Activated T-cell treated with anti-CD3 and anti-CD28 coated beads for 24 hours (primary cell): ENCODE measurements at places on chromosomes 1 and 21.

DNA sequence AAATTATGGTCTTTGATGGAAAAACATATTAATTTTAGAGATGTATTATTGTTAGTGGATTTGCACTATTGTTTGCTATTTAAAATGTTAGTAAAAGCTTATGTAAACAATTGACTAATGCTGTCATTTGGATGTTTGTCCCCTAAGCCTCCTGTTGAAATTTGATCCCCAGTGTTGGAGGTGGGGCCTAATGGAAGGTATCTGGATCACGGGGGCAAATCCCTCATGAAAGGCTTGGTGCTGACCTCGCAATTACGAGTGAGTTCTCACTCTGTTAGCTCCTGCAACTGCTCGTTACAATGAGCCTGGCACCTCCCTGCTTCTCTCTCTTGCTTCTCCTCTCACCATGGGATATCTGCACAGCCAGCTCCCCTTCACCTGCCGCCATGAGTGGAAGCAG lies 14.3 kb downstream of the TMEM35B start:
- no peak for DNase-seq

GRCh38 chr21:43930074-43930847 lies 65.2 kb downstream of the AGPAT3 start:
- DNase-seq: no peak

DNA sequence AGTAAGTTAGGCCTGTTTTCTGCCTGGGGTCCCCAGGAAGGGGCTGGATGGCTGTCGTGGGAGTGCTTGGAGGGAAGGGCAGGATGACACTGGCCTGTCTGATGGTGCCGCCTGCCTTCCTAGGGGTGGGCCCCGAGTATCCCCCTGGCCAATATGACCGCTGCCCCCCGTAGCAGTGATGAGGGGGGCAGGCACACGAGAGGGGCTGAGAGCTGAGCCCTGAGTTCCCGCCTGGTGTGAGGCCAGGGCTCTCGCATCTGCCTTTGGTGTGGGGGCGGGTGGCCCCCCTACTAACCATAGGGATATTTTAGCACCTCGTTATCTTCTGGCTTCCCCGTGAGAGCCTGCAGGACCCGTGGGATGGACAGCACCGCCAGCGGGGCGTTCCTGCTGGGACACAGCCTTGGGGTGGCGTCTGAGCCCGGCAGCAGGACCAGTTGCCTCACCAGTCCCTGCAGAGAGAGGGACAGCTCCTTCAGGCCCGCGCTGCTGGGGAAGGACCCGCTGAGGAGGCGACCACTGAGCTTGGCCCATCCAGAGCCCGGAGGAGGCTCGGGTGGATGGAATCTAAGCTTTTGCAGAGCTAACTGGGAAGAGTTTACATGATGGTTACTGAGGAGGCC lies 10.4 kb downstream of the KRTAP10-1 start:
- no peak for DNase-seq

GRCh38 chr21:41678016-41678923 lies 88.6 kb downstream of the RIPK4 start:
- no peak for DNase-seq

DNA sequence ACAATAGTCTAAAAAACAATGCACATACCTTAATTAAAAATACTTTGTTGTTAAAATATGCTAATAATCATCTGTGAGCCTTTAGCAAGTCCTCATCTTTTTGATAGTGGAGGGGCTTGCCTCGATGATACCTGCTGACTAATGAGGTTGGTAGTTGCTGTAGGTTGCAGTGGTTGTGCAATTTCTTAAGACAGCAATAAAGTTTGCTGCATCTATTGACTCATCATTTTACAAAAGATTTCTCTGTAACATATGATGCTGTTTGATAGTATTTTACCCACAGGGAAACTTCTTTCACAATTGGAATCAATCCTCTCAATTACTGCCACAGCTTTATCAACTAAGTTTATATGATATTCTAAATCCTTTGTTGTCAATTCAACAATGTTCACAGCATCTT lies 7.6 kb downstream of the C1orf87 start:
- no peak for DNase-seq

DNA sequence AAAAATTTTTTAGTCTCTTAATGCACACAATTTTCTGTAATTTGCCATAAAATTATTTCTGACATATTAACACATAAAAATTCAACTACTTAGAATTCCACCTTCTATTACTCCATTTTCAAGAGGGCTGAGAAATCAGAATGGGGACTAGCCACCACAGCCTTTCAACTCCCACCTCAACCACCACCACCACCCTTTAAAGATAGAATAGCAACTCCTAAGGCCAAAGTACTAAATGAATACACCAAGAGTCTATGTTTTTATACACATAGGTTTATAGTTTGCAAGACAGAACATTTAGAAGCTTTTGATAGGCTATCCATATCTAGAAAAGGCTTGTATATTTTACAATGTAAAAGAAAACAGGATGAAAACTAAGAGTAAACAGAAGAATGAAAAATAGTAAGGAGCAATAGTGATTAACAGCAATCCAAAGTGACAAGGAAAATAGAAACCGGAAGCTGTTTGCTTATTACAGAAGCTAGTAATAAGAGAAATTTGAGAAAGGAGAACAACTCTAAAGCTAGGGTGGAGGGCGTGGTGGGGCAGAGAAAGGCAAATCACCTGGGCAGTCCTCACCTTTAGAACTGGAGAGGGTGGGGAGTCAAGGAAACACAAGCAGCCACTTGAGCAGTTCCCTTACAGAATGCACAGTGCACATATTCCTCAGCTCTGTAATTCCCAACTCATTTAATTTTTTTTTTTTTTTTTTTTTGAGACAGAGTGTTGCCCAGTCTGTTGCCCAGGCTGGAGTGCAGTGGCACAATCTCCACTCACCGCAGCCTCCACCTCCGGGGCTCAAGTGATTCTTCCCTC lies 27.7 kb downstream of the EPS15 start:
- no peak for DNase-seq

- DNase-seq: no peak
These were observed 122.3 kb downstream of the SYF2 start for GRCh38 chr1:25110036-25110435.

GRCh38 chr1:176208034-176208433 lies 948 bp upstream of the COP1 start:
- DNase-seq: no peak

- no peak for DNase-seq
These were observed 51.7 kb upstream of the BCAR3 start for GRCh38 chr1:93733340-93733739.

DNA sequence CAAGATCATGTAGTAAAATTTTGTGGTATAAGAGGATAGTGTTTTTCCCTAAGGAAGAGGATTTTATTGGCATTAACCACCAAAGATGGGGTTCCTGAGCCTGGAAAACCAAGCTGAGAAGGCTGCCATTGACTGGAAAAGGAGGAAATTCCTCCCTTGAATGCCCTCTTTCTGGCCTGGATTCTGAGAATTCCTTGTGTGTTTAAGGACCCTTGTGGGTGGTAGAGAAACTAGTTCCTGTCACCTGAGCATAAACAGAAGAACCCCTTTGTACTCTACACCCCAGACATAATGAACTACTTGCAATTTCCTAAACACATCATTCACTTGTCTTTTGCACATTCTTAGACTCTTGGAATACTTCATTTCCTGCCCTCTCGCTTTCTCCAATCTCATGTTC lies 33.1 kb upstream of the CEP350 start:
- no peak for DNase-seq

- no peak for DNase-seq
These were observed 41.1 kb downstream of the TNFSF18 start for GRCh38 chr1:173009597-173009996.

GRCh38 chr1:221907166-221907932 lies 165.5 kb upstream of the DUSP10 start:
- no peak for DNase-seq

- DNase-seq: no peak
These were observed 40.5 kb upstream of the RBBP5 start for GRCh38 chr1:205162301-205162700.

- no peak for DNase-seq
These were observed 23.4 kb upstream of the HSD3B1 start for GRCh38 chr1:119483441-119484200.

DNA sequence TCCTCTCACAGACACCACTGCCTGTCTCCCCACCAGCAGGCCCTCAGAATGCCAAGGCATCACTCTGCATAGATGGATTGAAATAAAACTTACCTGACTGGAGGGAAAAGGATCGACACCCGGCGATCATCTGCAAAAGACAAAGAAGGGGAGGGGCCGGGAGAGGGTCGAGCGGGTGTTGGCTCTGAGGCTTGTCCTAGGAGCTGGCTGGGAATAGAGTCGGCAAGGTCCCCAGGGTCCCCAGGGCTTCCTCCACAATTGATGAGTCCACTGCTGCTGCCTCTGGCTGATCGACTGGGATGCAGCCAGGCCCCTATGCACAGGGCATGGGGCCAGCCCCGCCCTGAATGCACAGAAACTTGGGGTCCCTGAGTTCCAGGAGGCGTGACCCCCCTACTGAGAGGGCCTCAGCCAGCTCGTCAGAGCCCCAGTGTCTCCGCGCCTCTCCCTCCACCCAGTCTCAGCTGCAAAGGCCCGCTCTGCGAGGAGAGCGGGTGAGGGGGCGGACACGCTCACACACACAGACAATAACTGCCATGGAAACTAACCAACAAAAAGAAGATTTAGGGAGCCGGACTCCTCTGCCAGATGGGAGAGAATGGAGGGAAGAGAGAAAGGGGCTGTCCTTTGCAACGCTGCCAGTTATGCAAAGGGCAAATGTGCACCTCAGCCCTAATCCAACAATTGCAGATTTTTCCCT lies at the start of gene KLHDC8A:
TSS of gene KLHDC8A (minus strand) at position 483 of the 700 bp plus-strand sequence. CDS start 13,318 bp downstream, outside the sequence.
- DNase-seq: no peak

DNA sequence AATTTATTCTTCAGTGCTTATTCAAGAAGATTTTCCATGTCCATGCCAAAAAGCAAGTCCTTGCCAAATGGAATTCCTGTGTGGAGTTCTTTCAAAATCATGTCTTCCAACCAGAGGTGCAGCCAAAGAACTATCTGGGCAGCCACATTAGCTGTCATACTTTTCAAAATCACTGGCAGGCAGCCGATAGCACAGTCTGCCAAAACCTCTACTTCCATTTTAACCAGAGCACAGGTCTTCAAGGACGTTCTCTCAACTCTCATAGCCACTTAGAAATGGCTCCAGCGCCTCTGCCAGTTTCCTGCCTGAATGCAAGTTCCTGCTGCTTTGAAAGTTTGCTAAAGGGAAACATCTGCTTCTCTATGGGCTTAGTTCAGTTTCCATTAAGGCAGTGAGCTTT lies 975.7 kb upstream of the ADGRL4 start:
- DNase-seq: no peak

- DNase-seq: no peak
These were observed 991 bp downstream of the SELENBP1 start for GRCh38 chr1:151371370-151372057.

DNA sequence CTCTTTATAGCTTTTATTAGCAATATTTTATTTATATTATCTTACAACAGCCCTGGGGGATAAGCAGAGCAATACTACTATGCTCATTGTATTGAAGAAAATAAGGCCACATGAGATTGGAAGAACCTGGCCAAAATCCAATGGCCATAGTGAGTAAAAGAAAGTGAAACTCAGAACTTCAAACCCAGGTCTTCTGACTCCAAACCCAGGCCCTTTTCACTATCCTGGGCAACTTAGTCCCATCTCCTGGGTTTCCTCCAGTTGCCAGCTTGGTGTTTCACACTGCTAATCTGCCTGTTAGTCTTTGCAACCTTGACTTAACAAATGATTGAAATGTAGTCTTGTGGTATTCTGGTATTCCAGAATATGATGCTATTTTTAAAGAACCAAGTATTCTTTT lies 22.4 kb upstream of the EXO1 start:
- DNase-seq: no peak

GRCh38 chr1:157363660-157364140 lies 188.6 kb downstream of the FCRL5 start:
- DNase-seq: no peak

- DNase-seq: no peak
These were observed 3.5 kb downstream of the GCLM start for GRCh38 chr1:93905734-93906133.

DNA sequence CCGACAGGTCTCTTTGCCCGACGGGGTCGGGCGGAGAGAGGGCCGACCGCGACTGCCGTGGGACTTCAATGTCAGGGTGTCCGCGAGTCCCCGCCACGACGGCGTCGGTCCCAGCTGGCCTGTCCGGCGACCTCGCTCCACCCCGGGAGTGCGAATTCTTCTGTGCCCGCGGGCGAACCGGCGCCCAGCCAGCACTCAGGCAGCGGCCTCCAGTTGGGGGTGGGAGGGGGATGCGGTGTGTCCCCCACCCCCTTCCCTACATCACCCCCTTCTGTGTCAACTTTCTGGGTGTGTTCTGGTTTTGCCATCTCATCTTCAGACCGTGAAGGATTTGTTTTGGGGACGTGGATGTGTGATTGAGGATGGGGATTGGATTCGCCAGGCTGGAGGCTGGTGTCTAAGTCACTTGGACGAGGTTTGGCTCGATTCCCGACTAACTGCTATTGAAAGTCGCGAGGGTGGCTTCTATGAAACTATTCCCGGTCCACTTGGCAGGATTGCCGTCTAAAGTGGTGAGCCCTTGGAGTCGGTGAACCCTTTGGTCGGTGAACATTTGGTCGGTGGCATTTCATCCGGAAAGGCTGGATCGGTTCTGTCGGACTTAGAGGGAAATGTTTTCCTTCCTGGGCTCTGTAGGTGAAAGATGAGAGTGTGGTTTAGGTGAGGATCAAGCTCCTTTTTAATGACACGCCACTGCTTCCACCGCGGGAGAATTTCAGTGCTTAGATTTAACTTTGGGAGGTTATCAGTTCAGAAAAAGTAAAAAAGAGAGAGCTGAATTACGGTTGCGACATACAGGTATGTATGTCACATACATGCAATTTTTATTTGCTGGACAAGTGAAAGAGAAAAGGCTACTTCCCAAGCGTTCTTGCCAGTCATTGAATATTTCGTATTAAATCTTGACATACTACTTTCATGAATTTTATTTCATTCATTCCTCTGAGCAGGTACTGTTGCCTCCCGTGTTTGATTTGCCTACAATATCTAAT lies 771 bp downstream of the ABCD3 start:
- DNase-seq: no peak

GRCh38 chr1:107990606-107991005 lies 25.6 kb upstream of the VAV3 start:
- no peak for DNase-seq

- no peak for DNase-seq
These were observed 76.4 kb upstream of the SLC45A1 start for GRCh38 chr1:8241417-8242014.

GRCh38 chr1:30315185-30315960 lies 408.0 kb downstream of the MATN1 start:
- DNase-seq: no peak

- no peak for DNase-seq
These were observed 77.7 kb downstream of the RAVER2 start for GRCh38 chr1:64822621-64823020.

- no peak for DNase-seq
These were observed 24.8 kb downstream of the IVNS1ABP start for GRCh38 chr1:185292237-185292636.
